ENCODE measurements at places on chromosomes 5 and 9.

DNA sequence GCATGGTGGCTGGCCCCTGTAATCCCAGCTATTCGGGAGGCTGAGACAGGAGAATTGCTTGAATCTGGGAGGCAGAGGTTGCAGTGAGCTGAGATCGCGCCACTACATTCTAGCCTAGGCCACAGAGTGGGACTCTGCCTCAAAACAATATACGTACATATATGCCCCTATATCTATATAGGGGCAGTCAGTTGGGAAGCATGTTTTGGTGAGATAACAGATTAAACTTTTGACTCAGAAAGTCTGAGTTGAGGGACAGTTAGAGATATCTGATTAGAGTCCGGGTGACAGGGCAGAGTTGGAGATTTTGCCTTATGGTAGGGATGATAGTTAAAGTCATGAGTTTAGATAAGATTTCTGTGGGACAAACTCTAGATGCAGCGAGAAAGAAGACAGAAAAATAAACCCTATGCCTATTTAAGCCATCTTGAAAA, 71.8 kb upstream of the ALDH1A1 start:
- no peak for DNase-seq

DNA sequence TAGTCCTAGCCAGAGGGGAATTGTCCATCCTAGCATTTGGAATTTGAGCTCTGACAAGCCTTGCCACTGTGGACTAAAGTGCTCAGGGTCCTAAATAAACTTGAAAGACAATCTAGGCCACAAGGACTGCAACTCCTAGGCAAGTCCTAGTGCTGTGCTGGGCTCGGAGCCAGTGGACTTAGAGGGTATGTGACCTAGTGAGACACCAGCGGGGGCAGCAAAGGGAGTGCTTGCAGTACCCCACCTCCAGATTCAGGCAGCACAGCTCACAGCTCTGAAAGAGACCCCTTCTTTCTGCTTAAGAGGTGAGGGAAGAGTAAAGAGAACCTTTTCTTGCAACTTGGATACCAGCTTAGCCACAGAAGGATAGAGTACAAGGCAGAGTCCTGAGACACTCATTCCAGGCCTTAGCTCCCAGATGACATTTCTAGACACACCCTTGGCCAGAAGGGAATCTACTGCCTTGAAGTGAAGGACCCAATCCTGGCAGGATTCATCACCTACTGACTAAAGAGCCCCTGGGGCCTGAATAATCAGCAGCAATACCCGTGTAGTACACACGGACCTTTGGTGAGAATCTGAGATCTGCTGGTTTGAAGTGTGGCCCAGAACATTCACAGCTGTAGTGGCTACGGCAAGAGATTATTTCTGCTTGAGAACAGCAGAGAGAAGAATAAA, 164.6 kb downstream of the CCDC171 start:
- DNase-seq: no peak

GRCh38 chr9:16003785-16004184, 450.9 kb downstream of the CCDC171 start:
- DNase-seq: no peak

GRCh38 chr5:160129841-160130240, 10.6 kb upstream of the PWWP2A start:
- DNase-seq: no peak

GRCh38 chr5:138706655-138707480, 46.4 kb upstream of the CTNNA1 start:
- no peak for DNase-seq

DNA sequence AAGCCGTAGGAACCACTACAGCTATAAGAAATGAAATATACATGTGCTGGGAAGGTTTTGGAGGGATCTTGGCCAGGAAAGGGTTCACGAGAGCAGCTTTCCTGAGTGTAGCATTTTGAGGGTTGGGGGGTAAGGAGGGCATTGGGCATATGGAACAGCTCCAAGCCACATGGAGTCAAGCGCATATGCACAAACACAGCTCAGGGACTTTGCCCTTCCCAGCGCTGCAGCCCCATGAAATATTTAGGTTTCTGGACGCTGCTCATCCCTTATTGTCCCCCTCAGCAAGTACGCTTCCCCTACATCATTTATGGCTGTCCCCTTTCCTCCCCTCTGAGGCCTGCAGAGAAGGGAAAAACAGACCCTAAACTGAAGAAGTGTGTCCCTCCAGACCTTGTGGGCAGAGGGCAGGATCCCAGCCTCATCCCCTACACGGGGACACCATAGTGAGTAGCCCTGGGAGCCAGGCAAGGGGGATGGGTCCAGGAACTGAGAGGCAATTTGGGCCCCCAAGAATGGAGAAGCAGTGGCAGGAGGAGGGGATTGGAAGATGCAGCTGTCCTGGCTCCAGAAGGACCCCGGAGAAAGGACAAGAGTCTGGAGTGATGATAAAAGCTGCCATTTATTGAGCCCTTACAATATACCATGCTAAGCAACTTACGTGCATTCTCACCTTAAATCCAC, 33.7 kb downstream of the PCDH1 start:
- no peak for DNase-seq

DNA sequence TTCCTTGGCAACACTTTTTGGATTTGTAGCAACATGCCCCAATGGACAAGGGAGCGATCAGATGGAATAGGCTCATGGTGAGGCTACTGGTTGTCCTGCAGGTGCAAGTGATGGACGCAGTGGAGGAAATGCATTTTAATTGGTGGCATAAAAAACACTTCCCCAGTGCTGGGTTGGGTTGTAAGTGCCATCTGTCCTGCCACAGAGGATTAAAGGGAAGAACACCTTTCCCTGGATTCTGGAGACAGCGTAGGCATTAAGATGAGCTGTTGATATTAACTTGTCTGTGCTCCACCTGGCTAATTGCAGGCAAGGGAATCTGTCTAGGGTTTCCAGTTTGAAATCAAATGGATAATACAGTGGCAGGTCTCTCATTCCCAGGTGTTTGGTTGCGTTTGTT, 173.4 kb downstream of the ZNF462 start:
- DNase-seq: no peak

DNA sequence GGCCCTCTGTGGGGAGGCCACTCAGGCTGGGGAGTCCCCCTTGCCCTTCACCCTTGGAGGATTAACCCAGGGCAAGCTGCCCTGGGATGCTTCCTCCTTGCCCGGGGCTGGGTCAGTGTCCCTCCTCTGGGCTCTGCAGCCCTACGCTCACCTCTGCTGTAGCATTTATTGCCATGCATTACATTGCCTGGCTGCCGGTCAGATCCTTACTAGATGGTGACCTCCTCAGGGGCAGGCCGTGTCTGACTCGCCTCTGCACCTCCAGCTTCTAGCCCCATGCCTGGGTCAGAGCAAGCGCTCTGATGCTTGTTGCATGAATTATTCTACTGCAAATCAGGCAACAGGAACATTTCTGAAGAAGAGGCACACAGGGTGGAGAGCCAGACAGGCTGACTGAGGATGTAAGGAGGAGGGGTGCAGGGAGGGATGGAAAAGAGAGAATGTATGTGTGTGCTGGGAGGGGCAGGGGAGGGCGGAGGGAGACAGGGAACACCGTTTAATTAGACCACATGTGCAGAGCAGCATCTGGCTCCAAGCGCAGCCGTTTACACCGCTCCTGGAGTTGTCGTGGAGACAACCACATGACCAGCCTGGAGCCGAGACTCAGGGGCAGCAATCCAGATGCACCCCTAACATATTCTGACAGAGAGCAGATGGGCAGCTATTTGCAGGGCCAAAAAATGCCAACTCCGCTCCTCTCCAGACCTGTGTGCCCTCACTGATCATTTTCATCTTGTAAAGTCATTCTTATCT, 117.0 kb downstream of the CRB2 start:
- DNase-seq: no peak

- DNase-seq: no peak
Observed at GRCh38 chr5:148659641-148660345, 5.5 kb upstream of the HTR4 start.

DNA sequence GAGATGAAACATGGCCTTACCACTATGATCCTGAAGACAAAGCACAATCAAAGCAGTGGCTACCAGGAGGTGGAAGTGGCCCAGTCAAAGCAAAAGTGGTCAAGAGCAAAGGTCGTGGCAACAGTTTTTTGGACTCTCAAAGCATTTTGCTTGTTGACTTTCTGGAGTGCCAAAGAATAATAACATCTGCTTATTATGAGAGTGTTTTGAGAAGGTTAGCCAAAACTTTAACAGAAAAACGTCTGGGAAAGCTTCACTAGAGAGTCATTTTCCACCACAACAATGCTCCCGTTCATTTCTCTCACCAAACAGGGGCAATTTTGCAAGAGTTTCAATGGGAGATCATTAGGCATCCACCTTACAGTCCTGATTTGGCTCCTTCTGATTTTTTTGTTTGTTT, 33.6 kb upstream of the MAMDC2 start:
- DNase-seq: no peak

GRCh38 chr5:137734962-137735554, 831 bp downstream of the KLHL3 start:
- DNase-seq: no peak

GRCh38 chr5:136043551-136043950, 14.8 kb downstream of the TGFBI start:
- no peak for DNase-seq
